COLO829 (cell line): ENCODE measurements at places on chromosomes 13 and 19.

DNA sequence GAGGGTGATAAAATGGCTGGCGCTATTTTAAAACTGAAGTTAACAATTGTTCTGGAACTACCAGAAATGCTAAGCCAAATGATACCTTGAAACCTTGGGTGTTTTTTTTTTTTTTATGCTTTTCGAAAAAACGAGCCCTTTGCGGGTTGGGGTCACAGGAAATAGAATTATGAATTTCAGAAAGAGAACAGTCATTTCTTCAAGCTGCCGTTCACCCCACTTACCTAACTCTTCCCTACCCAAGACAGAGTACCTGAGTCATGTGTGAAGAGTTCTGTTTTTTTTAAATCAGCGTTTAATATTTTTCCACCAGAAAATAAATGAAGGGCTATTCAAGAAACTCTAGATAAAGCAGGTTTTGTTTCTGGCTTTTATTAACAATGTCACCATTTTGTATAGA, 35.3 kb downstream of the KLF2 start:
- no peak for DNase-seq

- DNase-seq: no peak
Observed at GRCh38 chr13:25733696-25734435, 317.9 kb downstream of the SHISA2 start.

DNA sequence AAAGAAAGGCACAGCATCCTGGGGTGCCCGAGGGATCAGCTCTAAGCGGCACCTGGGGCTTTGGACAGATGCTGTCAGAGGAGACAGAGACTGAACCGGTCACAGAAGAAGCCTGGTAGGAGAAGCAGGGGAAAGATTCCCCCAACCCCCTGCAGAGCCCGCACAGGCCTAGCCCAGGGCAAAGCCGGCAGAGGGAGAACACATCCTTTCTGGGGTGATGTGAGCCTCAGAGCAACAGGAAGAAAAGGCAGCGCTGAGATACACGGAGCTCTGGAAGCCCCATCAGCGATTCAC, 101.2 kb downstream of the CRYL1 start:
- no peak for DNase-seq

GRCh38 chr19:15684828-15685227, 11.9 kb downstream of the CYP4F12 start:
- DNase-seq: no peak

DNA sequence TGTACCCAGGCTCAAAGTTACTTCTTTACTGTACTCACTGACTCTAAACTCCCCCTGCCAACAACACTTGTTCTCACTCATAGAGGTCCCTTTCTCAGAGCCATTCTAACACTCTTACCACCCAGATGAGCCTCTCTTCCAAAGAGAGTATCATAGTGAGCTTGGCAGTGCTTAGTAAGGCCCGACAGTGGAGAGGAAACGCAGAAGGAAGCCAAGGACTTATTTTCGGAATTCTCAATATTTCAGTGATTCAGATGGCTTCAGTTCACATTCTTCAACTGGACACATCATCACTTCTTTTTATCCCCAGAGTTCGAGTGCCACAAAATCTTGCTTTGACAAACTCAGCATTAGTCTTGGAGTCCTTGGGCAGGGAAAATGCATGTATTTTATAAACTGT, 285.9 kb downstream of the DNAJC15 start:
- DNase-seq: no peak

DNA sequence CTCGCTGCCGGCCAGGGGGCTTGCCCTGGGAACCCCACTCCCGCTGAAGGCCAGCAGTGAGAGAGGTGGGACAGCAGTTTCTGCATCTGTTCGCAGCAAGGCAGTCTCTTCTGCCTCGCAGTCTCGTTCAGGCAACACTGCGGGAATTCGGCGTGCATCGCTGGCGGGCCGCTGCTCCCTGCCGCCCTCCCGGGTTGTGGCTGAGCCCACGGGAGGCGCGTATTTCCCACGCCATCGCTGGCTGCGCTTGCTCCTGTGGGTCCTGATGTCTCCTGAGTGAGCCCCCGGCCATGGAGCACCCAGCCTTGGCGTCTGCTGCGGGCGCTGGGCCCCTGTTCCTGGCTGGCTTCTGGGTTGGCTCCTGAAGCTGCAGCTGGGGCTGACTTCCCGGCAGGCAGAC, 227.9 kb downstream of the TEX29 start:
- no peak for DNase-seq

- DNase-seq: no peak
Observed at GRCh38 chr13:44974056-44974793, 15.0 kb downstream of the NUFIP1 start.
